ENCODE measurements at places on chromosomes 12 and 14. TPM values are rescaled to one million over a fixed set of nuclear protein-coding genes. Genes with fewer than 3 reads are reported as not detected.

DNA sequence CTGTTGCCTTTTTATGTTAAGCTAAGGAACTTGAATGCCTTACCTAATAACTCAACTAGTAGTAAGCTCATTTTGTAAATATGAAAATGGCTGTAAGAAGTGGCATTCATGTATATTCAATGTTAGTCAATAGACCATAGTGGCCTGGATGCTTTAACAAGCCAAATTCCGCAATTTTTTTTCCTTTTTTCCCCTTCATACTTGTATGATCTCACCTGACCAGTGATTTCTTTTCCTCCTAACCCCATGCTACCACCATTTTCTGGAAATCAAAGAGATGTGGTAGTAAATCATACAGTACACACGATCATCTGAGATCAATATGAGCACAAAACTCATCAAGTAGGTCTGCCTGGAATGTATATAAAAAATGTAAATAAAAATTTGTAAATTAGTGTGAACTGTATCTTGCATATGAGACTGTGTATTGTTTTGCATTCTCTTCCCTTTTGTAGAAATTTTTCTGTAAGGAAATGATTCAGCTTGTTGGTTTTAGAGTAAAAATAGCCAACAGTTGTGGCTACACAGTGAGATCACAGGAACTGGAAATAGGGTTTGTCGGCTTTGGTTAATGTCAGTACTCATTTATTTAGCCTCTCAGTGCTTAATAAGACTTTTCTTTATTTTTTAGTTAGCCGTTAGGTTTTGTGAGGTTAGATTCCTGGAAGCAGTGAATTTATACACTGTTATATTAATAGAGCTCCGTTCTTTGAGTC lies 62.5 kb downstream of the ETNK1 start:
- DNase-seq: no peak
- no peaks in the 10 kb centered on the region for H3K4me1 ChIP-seq
- H3K27me3 ChIP-seq: no peaks in the 10 kb centered on the region
- H3K27ac ChIP-seq: no peak overlapping the region
- H3K4me3 ChIP-seq: no peak overlapping the region

- H3K36me3 ChIP-seq: peaks cover 12% of the 10 kb centered on the region
- no peak overlapping the region for H3K4me3 ChIP-seq
- no peak for DNase-seq
- no peaks in the 10 kb centered on the region for H3K27me3 ChIP-seq
- peaks cover 61% of the 10 kb centered on the region for H3K4me1 ChIP-seq
Observed at GRCh38 chr14:75457648-75458165, 29.9 kb downstream of the JDP2 start.

GRCh38 chr12:54622463-54623183 lies 12.1 kb downstream of the LACRT start:
- H3K4me1 ChIP-seq: no peaks in the 10 kb centered on the region
- no peak overlapping the region for H3K27ac ChIP-seq
- no peaks in the 10 kb centered on the region for H3K27me3 ChIP-seq
- DNase-seq: no peak
- H3K36me3 ChIP-seq: no peaks in the 10 kb centered on the region

- no peaks in the 10 kb centered on the region for H3K27me3 ChIP-seq
- peaks cover 3% of the 10 kb centered on the region for H3K4me1 ChIP-seq
- H3K36me3 ChIP-seq: peaks cover 32% of the 10 kb centered on the region
- DNase-seq: peak; percentile 99
- H3K27ac ChIP-seq: peak within 1 kb of the TSS; percentile 93
- peak within 1 kb of the TSS; percentile 93 for H3K4me3 ChIP-seq
Observed at GRCh38 chr12:6383572-6384498, at the start of gene LTBR. TSS of gene LTBR (plus strand) at chr12:6384162. CDS start at chr12:6384359, 197 bp downstream.

- no peak overlapping the region for H3K27ac ChIP-seq
- H3K4me1 ChIP-seq: peaks cover 3% of the 10 kb centered on the region
Observed at GRCh38 chr14:81164167-81164774, 56.5 kb downstream of the GTF2A1 start.

- DNase-seq: no peak
- no peaks in the 10 kb centered on the region for H3K27me3 ChIP-seq
Observed at GRCh38 chr14:75523771-75524171, 1.5 kb downstream of the BATF start.

- H3K4me3 ChIP-seq: no peak overlapping the region
- DNase-seq: no peak
- H3K4me1 ChIP-seq: no peaks in the 10 kb centered on the region
Observed at GRCh38 chr14:35471803-35472202, 62.2 kb upstream of the INSM2 start.

DNA sequence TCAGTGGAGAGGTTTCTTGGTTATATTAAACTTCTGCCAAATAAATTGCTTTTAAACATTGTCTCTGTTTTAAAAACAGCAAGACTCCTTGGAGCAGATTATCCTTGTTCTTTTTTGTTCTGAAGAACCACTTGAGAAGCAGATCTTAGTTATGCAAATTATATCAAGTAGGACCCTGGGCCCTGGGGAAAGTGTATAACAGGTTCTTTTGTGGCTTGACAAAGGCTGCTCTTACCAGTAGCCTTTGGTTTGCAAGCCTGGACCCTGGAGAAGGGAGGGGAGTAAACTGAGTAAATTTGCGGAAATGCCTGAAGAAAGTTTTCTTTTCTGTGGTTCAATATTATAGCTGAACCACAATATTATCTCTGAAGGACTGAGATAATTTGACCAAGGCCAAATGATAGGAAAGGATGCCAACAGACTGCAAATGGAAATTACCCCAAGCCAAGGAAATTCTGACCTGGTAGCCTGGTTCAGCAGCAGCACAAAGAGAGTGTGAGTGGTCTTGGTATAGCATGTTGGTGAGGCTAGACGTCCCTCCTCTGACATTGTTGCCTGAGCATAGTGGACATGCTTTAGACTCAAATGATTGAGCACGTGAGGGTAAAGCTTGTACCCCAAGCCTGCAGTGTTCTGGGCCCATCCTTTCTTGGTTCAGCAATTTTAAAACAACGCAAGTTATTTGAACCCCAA lies 30.4 kb upstream of the SIX1 start:
- H3K4me3 ChIP-seq: no peak overlapping the region
- no peak overlapping the region for H3K27ac ChIP-seq
- no peaks in the 10 kb centered on the region for H3K4me1 ChIP-seq
- no peak for DNase-seq
- no peaks in the 10 kb centered on the region for H3K27me3 ChIP-seq

DNA sequence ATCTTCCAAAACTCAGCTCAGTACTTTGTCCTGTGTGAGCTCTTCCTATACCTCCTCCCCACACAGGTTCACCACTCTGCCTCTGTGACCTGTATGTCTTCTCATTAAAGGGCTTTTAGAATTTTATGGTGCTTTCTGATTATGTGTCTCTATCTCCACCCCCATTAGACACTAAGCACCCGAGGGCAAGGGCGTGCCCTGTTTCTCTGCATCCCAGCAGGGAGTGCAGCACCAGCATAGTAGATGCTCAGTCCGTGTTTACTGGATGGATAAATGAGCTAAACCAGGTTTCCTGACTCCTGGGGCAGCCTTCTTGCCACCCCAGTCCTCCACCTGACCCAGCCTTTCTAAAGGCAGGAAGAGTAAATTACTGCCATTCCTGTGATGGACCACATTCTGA lies 333.8 kb downstream of the CACNA1C start:
- peaks cover 90% of the 10 kb centered on the region for H3K4me1 ChIP-seq
- DNase-seq: no peak
- H3K4me3 ChIP-seq: no peak overlapping the region
- H3K27ac ChIP-seq: peak overlapping the region; percentile 90

- H3K27me3 ChIP-seq: peaks cover 38% of the 10 kb centered on the region
- no peak for DNase-seq
- no peak overlapping the region for H3K4me3 ChIP-seq
- H3K4me1 ChIP-seq: no peaks in the 10 kb centered on the region
Observed at GRCh38 chr12:131561051-131561450, 149.8 kb upstream of the SFSWAP start.

- no peaks in the 10 kb centered on the region for H3K27me3 ChIP-seq
- no peaks in the 10 kb centered on the region for H3K36me3 ChIP-seq
- DNase-seq: no peak
- H3K4me1 ChIP-seq: peaks cover 11% of the 10 kb centered on the region
- H3K27ac ChIP-seq: no peak overlapping the region
Observed at GRCh38 chr14:56244138-56244789, 126.1 kb downstream of the PELI2 start.

DNA sequence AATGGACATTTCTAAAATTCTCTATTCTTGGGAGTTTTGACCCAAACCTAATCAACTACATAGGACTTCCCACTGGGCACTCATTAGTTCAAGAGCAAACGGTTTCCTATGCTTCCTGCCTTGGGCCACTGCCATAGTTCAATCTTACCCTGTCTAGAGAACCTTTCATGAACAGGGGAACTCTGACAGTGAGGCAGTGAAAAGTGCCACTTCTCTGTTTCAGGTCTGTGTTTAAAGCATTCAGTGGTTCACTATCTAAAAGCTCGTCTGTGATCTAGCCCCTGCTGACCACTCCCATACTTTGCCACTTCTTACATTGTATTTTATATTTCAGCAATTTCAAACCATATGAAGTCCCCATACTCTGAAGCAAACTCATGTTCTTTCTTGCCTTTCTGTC lies 122.7 kb upstream of the IGF1 start:
- no peaks in the 10 kb centered on the region for H3K36me3 ChIP-seq
- no peak overlapping the region for H3K27ac ChIP-seq
- H3K27me3 ChIP-seq: no peaks in the 10 kb centered on the region
- no peak overlapping the region for H3K4me3 ChIP-seq
- no peaks in the 10 kb centered on the region for H3K4me1 ChIP-seq

DNA sequence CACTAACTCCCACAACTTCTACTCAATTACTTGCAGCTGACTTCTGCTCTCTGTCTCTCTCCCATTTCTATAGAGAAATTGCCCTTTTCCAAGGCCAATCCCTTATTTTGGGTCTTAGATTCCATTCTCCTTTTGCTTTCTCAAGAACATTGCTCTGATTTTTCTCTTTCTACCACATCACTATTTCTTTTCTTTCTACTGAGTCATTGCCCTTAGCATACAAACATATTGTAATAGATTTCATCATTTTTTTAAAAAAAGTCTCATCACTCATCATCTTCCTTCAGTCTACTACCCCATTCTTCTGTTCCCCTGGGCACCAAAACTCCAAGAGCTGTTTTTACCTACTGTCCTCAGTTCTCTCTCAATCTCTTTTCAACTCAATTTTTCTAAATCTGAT lies 4.4 kb upstream of the KCNA1 start:
- no peak overlapping the region for H3K4me3 ChIP-seq
- peaks cover 6% of the 10 kb centered on the region for H3K27me3 ChIP-seq
- H3K36me3 ChIP-seq: no peaks in the 10 kb centered on the region
- H3K27ac ChIP-seq: no peak overlapping the region

- DNase-seq: no peak
- H3K4me3 ChIP-seq: no peak overlapping the region
- no peaks in the 10 kb centered on the region for H3K36me3 ChIP-seq
- H3K27ac ChIP-seq: no peak overlapping the region
Observed at GRCh38 chr12:19972325-19973288, 395.7 kb upstream of the PDE3A start.

Gene GLT1D1
- 0.49 TPM for total RNA-seq

Gene PCK2
- 7.1 TPM for total RNA-seq

Gene MSRB3
- 159 TPM for total RNA-seq

Gene DTX3
- total RNA-seq: 52.8 TPM

Gene VRTN
- total RNA-seq: not detected

Gene LAG3
- 2.7 TPM for total RNA-seq

Gene DACT1
- total RNA-seq: 5.9 TPM

Gene TAS2R13
- total RNA-seq: 2.9 TPM

Gene KCNA5
- 2.2 TPM for total RNA-seq

Gene HOXC11
- not detected for total RNA-seq

Gene RNASE7
- total RNA-seq: not detected

Gene RDH5
- 30.7 TPM for total RNA-seq

Data from sigmoid colon (tissue), 7 donors.